ENCODE measurements at places on chromosomes 1 and 21.

DNA sequence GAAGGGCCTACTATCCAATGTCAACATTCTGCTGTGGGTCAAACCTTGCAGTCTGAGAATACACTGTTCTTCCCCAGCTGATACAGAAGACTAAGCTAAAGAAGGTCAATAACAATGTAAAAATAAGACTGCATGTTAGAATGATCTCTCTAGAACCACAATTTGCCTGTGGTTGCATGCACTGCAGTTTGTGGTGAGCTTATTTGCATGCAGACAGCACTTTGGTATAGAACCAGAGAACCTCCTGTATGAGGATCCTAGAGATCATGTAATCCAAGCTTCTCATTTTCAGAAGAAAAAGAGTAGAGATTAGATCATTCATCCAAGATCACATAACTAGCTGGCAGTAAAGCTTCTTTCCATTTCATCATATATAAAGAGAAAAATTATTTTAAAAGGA is 15.8 kb downstream of the SYNJ1 start:
- no peak for DNase-seq

DNA sequence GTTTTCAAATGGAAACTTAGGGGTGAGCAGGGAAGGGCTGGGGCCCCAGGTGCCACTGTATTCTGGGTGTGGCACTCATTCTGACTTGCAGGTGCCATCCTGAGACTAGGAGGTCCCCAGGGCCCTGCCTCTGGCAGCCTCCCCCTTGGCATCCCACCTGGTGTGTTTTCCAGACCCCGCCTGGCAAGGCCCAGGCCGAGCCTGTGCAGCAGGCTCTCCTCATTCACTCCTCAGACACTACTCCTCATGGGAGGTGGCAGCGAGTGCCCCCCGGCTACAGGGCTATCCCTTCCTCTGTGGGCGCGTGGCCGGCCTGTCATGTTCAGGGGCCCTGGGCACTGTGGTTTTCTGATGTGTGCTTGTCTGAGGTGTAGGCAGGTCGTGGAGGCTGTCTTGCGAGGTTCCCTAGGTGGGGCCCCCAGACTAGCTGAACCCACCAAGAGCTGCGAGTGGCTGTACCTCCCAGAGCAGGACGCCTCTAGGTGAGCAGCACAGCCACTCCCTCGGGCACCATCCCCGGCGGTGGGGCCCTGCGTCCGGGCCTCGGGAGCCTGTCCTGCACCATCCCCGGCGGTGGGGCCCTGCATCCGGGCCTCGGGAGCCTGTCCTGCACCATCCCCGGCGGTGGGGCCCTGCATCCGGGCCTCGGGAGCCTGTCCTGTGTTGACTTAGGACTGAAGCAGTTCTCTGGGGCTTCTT is 13.2 kb downstream of the SLX9 start:
- DNase-seq = no peak

DNA sequence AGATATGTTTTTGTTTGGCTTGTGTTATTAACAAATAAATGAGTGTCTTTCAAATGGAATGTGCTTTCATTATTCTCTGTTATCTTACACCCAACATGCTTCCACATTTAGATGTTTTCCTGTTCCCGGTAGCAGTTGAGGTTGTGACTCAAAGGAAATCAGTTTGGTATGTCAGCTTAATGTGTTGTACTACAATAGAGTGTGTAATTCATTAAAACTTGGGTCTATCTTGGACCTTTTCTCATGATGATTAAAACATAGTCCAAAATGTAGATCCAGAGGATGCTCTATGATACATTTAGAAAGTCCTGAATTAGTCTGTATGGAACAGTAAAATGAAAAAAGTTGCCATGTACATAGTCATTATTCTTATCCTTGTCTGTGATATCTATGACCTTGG is 26.7 kb downstream of the RTCA start:
- DNase-seq = no peak

DNA sequence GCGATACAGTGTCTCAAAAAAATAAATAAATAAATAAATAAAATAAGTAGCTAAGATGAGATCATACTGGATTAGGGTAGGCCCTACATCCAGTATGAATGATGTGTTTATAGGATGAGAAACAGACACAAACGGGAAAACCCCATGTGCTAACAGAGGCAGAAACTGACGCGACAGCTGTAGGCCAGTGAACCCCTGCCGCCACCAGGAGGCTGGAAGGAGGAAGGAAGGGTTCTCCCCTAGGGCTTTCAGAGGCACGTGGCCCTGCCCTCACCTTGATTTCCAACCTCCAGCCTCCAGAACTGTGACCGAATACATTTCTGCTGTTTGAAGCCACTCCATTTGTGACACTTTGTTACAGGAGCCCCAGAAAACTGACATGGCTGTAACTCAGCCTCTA is 38.5 kb downstream of the CHD5 start:
- DNase-seq = peak; percentile 51

GRCh38 chr1:109488201-109488600 is 4.5 kb downstream of the ATXN7L2 start:
- DNase-seq = peak; percentile 22

- DNase-seq = no peak
Measured at GRCh38 chr1:199877526-199878384, 149.8 kb upstream of the NR5A2 start.

DNA sequence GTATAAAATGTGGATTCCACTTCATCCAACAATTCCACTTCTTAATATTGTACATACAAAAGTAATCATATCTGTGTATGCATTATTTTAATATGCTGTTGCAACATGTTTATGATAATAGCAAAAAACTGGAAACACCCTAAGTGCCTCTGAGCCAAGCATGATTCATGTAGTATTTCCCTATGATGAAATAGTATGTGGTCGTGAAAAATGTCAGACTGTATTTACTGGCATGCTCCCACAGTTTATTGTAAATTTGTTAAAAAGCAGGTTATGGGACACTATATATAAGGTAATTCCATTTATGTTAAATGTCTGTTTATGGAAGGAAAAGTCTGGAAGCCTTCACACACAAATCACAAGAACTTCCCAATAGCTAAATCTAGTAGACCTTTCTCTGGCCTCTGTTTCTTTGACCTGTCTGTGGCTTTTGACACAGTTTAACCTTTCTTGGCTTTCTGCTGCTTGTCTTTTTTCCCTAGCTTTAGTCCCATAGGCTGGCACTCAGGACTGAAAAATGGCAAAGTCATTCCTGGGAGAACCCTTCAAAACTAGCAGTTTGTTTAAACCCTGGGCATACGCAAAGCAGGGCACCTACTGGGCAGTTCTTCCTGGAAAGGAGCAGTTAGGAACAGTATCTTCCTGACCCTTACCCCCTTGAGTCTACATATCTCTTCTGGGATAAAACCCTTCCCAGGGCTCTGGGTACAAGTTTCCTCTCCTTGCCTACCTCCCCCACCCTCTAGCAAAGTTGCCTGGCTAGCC is 65.4 kb upstream of the ARTN start:
- DNase-seq = no peak

GRCh38 chr1:10338047-10338446 is 60.8 kb upstream of the PGD start:
- DNase-seq = peak; percentile 69

GRCh38 chr1:11499601-11500331 is 20.8 kb downstream of the DISP3 start:
- no peak for DNase-seq

GRCh38 chr1:116476321-116476720 is 94.5 kb downstream of the CD58 start:
- no peak for DNase-seq

DNA sequence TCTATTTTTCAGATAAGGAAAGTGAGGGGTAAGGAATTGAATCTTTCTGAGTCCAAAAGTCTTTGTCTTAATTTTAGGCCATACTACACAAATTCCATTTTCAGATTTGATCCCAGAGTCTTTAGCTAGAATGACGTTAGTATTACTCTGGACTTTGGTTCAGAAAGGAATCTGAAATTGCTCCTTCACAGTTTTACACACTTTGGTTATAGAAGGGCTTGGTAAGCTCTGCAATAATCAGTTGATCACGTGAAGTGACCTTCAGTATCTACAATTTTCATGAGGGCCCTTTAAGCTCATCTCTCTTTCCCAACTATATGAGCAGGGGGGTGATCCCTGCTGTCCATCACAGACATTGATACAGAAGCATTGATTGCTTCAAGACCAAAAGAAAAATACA is 103.4 kb upstream of the ESRRG start:
- no peak for DNase-seq

DNA sequence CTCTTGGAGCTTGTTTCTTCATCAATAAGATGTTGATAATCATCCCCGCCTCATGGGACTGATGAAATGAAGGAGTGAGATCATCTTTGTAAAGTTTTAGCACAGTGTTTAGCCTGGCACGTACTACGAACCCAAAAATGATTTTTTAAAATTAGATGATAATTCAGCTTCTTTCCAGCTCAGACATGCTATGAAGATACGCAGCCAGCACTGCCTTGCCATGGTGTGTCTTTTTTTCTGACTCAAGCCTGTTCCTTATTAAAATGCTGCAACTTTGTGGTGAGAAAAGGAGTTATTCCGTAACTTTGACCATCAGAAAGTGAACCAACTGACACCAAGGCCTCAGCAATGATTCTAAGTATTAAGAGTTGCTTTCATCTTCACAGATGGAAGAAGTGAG is 269.0 kb downstream of the LTN1 start:
- no peak for DNase-seq

GRCh38 chr1:211036381-211037060 is 97.4 kb downstream of the KCNH1 start:
- DNase-seq = peak; percentile 32

GRCh38 chr1:19582318-19582717 is 61.8 kb upstream of the NBL1 start:
- peak; percentile 76 for DNase-seq

DNA sequence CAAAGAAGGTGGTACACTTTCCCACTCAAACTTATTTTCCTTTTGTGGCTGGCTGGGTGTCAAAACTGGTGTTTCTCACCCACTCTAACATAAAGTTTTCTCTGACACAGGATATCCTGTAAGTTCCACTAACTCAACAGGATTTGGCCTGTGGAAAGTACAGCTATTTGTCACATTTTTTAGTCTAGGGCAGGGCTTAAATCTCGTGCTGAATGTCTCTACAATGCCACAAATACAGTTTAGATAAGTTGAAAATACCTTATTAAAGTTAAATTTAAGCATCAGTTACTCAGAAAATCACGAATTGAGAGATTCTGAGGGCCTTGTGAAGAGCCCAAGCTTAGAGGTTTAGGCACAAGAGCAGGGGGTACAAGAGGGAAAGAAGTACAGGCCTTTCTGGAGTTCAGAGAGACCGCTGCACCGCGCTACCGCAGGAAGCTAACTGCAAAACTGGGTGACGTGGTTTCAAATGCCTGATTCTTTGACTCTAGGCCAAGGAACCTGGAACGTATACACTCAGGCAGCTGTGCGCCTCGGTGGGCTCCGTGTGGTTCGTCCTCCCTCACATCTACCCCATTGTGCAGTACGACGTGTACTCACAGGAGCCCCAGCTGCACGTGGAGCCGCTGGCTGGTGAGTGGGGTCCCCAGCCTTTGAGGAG is 23.4 kb upstream of the PWP2 start:
- no peak for DNase-seq

DNA sequence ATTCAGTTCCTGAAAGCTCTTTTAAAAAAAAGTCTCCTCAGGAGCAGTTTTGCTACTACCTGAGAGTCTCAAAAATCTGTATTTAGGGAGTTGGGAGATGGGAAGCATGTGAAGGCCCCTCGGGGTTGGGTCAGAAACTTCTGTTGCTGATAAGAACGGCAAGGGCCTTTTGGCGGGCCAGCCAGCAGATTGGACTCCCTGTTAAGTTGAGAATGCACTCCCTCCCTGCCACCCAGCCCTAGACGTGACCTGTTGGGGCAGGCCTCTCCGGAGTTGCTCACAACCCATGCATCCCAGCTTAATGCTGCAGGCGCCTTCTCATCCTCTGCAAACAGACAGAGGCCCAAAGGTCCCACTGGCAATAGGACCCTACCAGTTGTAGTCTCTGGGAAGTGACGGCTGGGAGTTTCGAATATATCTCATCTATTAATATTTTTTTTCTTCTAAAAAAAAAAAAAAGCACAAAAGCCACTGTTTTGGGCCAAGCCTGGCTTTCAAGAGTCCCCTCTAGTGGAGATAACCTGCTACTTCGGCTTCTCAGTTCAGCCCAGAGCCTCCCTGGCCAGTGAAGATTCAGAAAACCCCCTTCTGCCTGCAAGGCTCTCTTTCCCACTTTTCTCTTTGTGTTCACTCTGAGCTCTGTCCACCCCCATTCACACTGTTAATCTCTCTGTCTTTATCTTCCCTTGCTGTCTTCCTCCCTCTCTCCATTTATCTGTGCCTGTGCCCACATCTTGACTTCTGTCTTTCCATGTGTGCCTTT is 5.3 kb downstream of the PLXNA2 start:
- peak; percentile 55 for DNase-seq

GRCh38 chr21:29808153-29808552 is 131.6 kb downstream of the GRIK1 start:
- no peak for DNase-seq

- DNase-seq = no peak
Measured at GRCh38 chr1:216711712-216712111, 11.5 kb downstream of the ESRRG start.

GRCh38 chr1:35715568-35716002 is 3.1 kb downstream of the C1orf216 start:
- DNase-seq = peak; percentile 91

- DNase-seq = no peak
Measured at GRCh38 chr1:207820568-207821463, 69.0 kb downstream of the CD46 start.

DNA sequence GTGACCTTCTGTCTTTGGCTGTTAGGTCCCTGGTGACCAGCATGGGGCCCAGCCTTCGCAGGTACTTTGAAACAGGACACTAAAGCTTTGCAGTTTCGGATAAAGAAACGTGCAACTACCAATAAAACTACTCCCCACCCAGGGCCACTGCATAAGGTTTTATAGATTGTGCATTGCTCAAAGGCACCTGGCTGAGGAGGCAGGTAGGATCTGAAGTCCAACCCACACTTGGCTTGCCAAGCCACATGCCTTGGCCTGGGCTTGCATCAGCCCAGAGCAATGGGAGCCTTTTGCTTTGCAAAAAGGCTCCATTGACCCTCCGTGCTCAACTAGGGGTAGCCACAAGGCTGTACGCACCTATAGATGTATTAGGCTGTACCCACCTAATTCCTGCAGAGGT is 84.4 kb upstream of the SYT6 start:
- no peak for DNase-seq

DNA sequence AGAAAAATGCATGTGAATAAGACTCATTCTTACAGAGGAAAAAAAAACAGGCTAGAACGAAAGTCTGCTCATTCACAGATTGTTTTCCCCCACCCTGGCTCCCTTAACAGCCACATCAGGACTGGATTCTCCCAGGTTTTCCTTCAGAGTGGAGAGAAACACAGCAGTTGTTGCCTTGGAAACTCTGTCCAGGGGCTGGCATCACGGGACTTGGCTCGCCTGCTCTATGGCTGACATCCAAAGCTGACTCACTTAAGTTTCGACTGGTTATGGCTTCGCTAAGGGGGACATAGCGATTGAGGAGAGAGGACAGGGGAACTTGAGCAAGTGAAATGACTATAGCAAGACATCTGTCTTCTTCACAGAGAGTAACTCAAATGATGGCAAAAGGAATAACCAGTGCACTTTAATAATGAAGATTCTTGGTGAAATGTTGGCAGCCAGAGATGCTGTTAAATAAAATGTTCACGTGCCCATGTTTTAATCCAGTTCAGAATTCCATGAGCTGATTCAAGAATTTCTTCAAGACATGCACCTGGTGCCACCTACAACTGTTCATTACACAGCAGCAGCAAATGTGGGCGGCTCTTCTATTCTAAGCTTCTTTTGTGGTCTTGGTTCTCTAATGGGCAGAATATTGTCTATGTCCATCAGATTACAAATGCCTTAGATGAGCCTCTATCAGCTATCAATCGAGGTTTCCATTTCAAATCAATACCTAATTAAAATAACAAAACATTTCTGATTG is 21.8 kb downstream of the MIS18A start:
- DNase-seq = no peak

Data from NCI-H82 (cell line).